T-cell (primary cell): ENCODE measurements at places on chromosomes 7 and 10. TPM values are rescaled to one million over a fixed set of nuclear protein-coding genes. Genes with fewer than 3 reads are reported as not detected.

TUBB8 gene
- not detected for total RNA-seq

DNA sequence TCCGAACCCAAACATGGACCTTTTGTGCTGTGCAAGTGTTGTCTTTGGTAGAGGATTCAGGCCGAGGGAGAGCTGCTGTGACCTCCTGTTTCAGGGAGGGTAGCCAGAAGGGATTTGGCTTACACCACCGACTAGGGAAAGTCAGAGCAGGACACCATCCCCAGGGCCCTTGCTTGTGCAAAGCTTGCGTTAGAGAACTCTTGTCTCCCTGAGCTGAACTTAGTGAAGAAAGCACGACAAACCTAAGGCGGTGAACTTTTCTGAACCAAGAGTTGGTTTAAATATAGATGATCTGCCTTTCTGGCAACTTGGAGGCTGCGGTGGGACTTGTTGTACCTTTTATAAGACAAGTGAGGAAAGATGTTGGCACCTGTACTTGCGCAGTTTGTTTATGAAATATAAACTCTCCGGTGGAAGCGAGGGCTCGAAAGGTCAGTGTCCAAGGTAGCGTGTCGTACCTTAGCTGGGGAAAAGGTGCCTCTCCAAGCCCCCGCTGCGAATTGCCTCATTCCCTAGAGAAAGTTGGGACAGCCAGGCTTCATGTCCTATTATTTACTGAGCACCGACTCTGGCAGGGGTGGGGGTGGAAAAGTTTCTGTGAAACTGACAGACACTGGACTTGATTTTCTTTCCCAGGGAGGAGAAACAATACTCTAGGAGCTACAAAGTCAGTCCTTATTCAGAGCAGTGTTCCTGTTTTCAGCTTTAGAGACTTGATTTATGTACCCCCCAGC is 31.6 kb downstream of the WBP1L start:
- no peaks in the 10 kb centered on the region for H3K27me3 ChIP-seq
- no peak for DNase-seq
- H3K4me3 ChIP-seq: no peak overlapping the region
- no peak overlapping the region for H3K27ac ChIP-seq

DNA sequence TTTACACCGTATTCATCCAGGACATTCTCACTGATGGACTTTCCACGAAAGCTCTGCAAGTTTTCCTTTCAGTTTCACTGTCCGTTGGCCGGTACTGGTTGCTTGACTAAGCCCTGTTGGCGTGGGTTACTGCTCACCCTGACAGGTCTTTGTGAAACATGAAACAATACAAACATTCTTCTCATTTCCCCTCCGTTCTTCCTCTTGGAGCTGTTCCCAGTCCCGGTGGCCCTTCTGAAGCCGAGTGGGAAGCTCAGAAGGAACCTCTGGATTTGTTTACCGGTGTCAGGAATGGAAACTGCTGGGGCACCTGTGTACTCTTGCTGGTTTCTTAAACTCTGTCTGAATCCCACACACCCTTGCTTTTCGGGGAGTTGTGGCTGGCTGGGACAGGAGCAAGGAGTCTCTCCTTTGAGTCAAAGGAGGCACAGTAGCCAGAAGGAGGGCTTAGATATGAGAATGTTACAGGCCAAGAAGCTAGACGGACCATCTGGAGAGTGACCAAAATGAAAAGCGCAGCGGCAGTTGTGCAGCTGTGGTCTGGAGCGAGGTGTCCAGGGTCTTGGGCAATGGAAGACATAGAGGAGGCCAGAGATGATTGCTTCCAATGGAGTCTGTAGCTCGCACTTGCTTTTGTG is 45.7 kb downstream of the LYZL2 start:
- no peak overlapping the region for H3K27ac ChIP-seq
- peaks cover 10% of the 10 kb centered on the region for H3K27me3 ChIP-seq
- peaks cover 8% of the 10 kb centered on the region for H3K4me1 ChIP-seq
- DNase-seq: no peak

GRCh38 chr7:497346-497745 is 22.3 kb downstream of the PDGFA start:
- H3K4me1 ChIP-seq: peaks cover 3% of the 10 kb centered on the region
- peaks cover 4% of the 10 kb centered on the region for H3K36me3 ChIP-seq
- no peak for DNase-seq
- H3K27ac ChIP-seq: no peak overlapping the region
- no peak overlapping the region for H3K4me3 ChIP-seq
- peaks cover 9% of the 10 kb centered on the region for H3K27me3 ChIP-seq

LRRC61 gene
- total RNA-seq: 8.8 TPM

DNA sequence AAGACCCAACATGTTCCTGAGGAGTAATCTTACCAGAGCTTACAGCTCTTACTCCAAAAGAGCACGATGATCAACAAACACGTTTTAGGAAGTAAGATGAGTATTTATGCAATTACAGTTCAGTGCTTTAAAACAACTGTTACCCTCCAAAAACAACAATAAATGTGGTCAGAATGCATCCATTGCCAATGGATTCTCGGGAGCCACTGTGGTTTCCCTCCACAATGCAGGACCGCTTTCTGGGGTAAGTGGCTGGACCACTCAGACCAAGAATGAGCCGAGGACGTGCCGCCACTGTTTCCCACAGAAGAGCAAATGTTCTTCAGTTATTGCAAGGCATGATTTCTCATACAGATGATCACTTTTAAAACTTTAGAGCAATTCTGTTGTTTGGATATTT is 232.3 kb upstream of the MKLN1 start:
- no peak for DNase-seq
- H3K36me3 ChIP-seq: no peaks in the 10 kb centered on the region
- H3K27me3 ChIP-seq: no peaks in the 10 kb centered on the region
- H3K27ac ChIP-seq: no peak overlapping the region
- H3K4me1 ChIP-seq: no peaks in the 10 kb centered on the region

DNA sequence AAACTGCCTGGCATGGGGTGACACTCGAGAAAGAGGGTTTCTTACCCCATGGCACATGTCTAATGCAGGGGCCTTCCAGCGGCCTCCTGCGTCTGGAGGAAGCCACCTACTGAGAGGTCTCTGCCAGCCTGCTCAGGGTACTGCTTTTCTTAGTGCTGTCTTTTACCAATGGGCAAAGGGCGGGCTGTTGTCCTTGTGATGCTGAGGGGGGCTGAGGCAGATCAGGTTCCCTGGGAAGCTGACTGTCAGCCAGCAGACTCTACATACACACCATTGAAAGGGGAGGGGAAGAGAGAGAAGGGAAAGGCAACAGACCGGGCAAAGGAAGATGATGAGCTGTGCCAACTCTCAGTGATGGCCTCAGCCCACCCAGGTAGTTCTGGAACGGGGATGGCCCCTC is 48.7 kb downstream of the COL13A1 start:
- peaks cover 41% of the 10 kb centered on the region for H3K27me3 ChIP-seq
- no peak overlapping the region for H3K27ac ChIP-seq
- H3K4me1 ChIP-seq: no peaks in the 10 kb centered on the region
- no peaks in the 10 kb centered on the region for H3K36me3 ChIP-seq

GRCh38 chr7:128830231-128831177 is at the start of gene FLNC:
Gene FLNC (plus strand): TSS chr7:128830406. CDS start chr7:128830638, 232 bp downstream.
- H3K4me1 ChIP-seq: peaks cover 2% of the 10 kb centered on the region
- H3K36me3 ChIP-seq: no peaks in the 10 kb centered on the region
- DNase-seq: peak; percentile 44
- H3K4me3 ChIP-seq: peak within 1 kb of the TSS; percentile 69
- H3K27me3 ChIP-seq: no peaks in the 10 kb centered on the region

DNA sequence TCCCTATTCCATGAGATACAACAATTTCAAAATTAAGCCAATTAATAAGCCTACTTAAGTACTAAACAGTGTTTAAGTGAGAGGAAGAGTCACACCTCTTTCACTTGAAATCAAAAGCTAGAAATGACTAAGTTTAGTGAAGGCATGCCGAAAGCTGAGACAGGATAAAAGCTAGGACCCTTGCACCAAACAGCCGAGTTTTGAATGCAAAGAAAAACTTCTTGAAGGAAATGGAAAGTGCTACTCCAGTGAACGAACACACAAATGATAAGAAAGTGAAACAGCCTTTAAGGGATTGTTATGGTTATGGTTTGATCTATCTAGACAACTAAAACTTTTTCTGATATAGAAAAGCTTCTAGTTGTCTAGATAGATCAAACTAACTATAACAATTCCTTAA is 135.4 kb upstream of the KMT2E start:
- no peak for DNase-seq
- H3K36me3 ChIP-seq: no peaks in the 10 kb centered on the region
- no peak overlapping the region for H3K27ac ChIP-seq
- H3K4me3 ChIP-seq: no peak overlapping the region
- H3K4me1 ChIP-seq: no peaks in the 10 kb centered on the region

DNA sequence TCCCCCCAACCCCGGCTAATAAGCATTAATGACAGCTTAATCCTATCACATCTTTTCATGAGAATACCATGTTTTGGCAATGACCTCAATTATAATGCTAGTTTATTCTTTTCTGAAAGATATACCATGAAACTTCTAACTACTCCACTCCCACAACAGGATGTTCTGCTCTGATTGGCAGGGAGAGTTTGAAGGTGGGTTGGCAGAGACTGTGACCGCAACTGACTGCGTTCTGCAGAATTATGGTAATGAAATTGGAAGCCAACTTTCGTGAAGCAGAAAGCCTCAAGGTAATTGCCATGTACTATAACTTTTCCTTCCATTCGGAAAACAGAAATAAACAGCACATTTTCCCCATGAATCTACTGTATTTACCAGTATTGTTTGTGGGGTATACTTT is 288.2 kb upstream of the SEMA3D start:
- no peak for DNase-seq
- H3K36me3 ChIP-seq: no peaks in the 10 kb centered on the region
- H3K4me1 ChIP-seq: no peaks in the 10 kb centered on the region
- no peaks in the 10 kb centered on the region for H3K27me3 ChIP-seq
- H3K27ac ChIP-seq: no peak overlapping the region

GRCh38 chr7:152937282-152937681 is 177.7 kb downstream of the ACTR3B start:
- H3K36me3 ChIP-seq: no peaks in the 10 kb centered on the region

DNA sequence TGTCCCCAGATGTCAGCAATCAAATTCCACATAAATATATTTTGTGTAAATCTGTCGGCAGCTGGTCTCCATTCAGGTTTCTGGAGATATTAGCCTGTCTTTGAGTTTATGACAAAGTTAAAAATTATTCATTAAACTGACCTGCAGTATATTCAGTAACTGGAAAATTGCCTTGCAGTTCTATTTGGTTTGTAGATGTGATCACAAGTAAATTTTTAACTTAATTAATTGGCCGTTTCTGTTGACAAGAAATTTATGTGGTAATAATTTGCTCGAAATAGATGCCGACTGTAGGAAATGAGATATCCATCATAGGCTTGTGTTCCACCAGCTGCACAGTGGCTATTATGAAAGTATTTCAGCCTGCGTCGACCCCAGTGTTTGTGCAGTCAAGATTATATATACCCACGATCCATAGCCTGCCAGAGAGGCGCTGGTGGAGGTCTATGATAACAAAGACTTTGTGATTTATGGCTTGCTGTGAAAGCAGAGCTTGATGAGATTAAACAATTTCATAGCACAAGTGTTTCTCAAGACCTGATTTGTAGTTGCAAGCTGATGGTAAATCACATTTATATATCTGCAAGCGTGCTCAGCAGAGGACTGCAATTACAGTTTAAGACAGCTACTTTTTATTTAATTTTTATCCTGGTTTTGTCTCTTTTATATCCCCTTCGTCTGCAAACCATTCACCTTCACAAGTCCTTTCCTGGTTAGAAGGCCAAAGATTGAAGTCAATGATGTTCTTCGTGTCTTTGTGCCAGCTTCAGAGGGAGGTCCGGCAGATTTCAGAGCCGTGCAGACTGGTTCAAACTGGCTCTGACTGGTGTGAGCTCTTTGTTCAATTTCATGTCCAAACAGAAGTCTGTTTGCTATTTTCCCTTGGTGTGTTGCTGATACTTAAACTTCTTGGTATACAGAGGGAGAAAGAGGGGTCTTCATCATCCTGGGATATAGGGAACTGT is 850.9 kb downstream of the LRMDA start:
- H3K27me3 ChIP-seq: no peaks in the 10 kb centered on the region
- H3K27ac ChIP-seq: no peak overlapping the region
- DNase-seq: no peak
- H3K4me3 ChIP-seq: no peak overlapping the region
- H3K4me1 ChIP-seq: no peaks in the 10 kb centered on the region
- no peaks in the 10 kb centered on the region for H3K36me3 ChIP-seq

DNA sequence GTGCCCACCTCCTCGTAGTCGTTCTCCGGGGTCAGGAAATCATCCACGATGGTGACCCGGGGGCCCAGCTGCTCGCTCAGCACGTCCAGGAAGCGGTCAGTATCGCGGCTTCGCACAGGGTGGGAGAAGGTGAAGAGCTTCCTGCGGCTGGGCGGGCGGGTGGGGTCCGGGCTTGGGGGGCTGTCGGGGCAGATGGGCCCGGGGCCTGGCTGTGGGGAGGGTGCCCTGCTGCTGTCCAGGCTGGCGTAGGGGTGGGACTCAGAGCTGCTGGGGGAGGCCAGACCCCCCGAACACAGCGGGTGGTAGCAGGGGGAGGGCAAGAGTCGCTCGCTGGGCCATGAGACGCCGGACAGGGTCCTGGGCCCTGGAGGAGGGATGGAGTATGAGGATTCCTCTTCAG is 42.3 kb downstream of the GRID2IP start:
- DNase-seq: no peak
- no peak overlapping the region for H3K27ac ChIP-seq
- no peaks in the 10 kb centered on the region for H3K27me3 ChIP-seq
- peaks cover 8% of the 10 kb centered on the region for H3K4me1 ChIP-seq
- H3K4me3 ChIP-seq: no peak overlapping the region
- no peaks in the 10 kb centered on the region for H3K36me3 ChIP-seq

DNA sequence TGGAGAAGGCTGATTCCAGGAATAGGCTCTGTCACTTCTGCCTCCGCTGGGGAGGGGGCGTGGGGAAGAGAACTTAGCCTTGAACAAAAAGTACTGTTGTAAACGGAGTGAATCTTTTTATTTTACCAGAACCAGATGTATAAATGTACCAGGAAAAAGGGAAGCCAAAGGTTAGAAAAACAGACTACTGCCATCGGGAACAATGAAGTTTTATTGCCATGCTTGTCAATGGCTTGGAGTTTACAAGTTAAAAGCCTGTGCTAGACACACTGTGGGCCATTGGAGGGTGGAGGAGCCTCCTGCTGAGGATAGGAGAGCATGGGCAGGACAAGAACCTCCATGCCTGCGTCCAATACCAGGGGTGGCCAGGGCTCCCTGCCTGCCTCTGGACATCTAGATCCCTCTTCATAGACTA is 161.7 kb upstream of the LYZL2 start:
- peak overlapping the region; percentile 62 for H3K27ac ChIP-seq
- H3K27me3 ChIP-seq: no peaks in the 10 kb centered on the region
- no peak for DNase-seq
- no peaks in the 10 kb centered on the region for H3K36me3 ChIP-seq
- peaks cover 17% of the 10 kb centered on the region for H3K4me1 ChIP-seq

- H3K4me3 ChIP-seq: no peak overlapping the region
- no peaks in the 10 kb centered on the region for H3K27me3 ChIP-seq
- no peaks in the 10 kb centered on the region for H3K4me1 ChIP-seq
Observed at GRCh38 chr7:54812756-54813322, 53.8 kb upstream of the SEC61G start.

VWA2 gene
- total RNA-seq: not detected

- no peaks in the 10 kb centered on the region for H3K36me3 ChIP-seq
- no peak overlapping the region for H3K27ac ChIP-seq
- H3K4me1 ChIP-seq: no peaks in the 10 kb centered on the region
- H3K4me3 ChIP-seq: no peak overlapping the region
- H3K27me3 ChIP-seq: no peaks in the 10 kb centered on the region
- no peak for DNase-seq
Observed at GRCh38 chr10:30823651-30824050, 194.1 kb upstream of the LYZL2 start.

GRCh38 chr7:77697535-77697831 is 1.2 kb downstream of the RSBN1L start:
- H3K27ac ChIP-seq: peak overlapping the region; percentile 63
- peaks cover 5% of the 10 kb centered on the region for H3K36me3 ChIP-seq
- no peaks in the 10 kb centered on the region for H3K27me3 ChIP-seq
- H3K4me1 ChIP-seq: peaks cover 28% of the 10 kb centered on the region
- DNase-seq: no peak

ANXA8 gene
- not detected for total RNA-seq
